ENCODE measurements at places on chromosomes 3 and 15. TPM values are rescaled to one million over a fixed set of nuclear protein-coding genes. Genes with fewer than 3 reads are reported as not detected.
A peak's percentile ranks its signal among the peaks of the same experiment; 100 is the strongest.

The LINGO1 gene
- not detected for total RNA-seq

The C3orf20 gene
- total RNA-seq: not detected

- peak; percentile 39 for DNase-seq
Observed at GRCh38 chr3:632571-633170, 436.1 kb downstream of the CHL1 start.

DNA sequence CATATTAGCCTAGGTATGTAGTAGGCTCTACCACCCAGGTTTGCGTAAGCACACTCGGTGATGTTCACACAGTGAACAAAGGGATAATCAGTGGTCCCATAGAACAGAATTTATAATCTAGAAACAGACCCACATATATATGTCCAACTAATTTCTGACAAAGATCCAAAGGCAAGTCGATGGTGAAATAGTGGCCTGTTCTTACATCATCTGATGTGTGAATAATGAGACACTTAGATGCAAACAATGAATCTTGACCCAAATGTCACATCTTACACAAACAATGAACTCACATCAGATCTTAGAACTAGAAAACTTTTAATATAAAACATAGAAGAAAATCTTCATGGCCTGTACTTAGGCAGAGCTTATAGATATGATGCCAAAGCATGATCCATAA lies 17.6 kb upstream of the TM2D3 start:
- DNase-seq: no peak

DNA sequence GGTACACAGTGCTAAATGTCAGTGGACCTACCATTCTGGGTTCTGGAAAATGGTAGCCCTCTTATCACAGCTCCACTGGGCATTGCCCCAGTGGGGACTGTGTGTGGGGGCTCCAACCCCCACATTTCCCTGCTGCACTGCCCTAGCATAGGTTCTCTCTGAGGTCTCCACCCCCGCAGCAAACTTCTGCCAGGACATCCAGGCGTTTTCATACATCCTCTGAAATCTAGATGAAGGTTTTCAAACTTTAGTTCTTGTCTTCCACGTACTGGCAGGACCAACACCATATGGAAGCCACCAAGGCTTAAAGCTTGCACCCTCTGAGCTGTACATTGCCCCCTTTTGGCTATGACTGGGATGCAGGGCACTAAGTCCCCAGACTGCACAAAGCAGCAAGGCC lies 788.2 kb upstream of the ALCAM start:
- no peak for DNase-seq

- peak; percentile 57 for DNase-seq
Observed at GRCh38 chr15:98562331-98562937, 85.9 kb upstream of the IGF1R start.

DNA sequence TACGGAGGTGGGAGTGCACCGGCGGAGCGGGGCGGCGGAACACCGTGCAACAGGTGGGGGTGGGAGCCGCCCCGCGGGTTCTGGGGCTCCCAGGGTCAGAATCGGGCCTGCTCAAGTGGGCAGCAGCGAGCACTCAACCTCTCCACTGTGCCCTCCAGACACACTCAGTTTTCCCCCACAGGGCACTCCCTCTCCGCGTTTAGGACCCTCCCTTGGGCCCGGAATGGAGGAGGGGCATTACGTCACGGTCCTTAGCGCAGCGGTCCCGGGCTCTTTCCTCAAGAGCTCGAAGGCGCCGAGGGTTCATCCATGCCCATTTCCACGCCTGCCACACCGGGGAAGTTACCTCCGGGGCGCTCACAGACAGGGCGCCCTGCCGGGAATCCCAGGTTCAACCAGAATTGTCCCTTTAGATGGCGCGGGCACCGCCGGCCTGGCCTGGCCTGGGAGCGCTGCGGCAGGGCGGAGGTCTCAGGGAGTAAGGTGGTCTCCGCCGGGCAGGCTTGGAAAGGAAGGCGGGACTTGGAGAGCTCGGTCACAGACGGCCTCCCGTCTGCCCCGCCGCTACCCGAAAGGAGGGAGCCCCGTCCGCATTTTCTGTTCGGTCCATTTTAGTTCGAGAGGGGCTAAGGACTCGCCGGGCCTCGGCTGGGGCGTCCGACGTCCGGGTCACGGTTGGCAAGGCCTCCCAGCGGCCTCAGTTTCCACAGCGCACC lies 5.1 kb downstream of the RNU6-1 start:
- DNase-seq: no peak

- DNase-seq: no peak
Observed at GRCh38 chr15:59556380-59556779, 55.2 kb upstream of the GCNT3 start.

DNA sequence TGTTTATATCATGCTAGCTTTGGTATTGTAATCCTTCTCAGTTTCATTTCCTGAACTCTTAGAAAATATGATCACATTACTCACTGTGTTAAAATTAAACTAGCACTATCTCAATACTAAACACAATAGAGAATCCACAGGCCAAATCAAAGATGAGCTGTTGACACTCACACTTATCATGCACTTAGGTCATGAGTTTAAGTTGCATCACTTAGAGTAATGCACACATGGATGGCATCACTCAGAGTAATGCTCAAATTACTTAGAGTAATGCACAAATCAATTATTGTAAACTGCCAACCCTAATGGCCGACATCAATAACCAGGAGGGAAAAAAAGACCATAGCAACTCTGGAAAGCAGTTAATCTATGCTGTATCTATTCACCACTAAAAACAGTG lies 40.0 kb upstream of the MCF2L2 start:
- no peak for DNase-seq

DNA sequence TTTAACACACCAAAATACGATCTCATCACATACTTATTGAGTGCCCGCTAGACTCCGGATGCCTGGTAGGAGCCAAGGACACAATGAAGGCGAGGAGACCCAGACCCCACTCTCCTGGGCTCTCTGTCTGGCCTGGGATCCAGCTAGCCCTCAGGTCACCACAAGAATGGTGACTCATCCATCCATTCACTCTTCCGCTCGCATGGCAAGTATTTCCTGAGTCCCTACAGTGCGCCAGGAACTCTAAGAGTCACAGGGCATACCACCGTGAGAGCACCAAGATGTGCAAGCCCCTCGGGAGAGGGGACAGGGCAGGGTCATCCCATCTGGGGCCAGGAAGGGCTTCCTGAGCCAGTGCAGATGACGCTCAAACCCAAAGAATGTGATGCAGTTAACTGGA lies 101.6 kb upstream of the PRR20G start:
- DNase-seq: no peak

- peak; percentile 31 for DNase-seq
Observed at GRCh38 chr15:63331456-63331855, 50.2 kb downstream of the CA12 start.

DNA sequence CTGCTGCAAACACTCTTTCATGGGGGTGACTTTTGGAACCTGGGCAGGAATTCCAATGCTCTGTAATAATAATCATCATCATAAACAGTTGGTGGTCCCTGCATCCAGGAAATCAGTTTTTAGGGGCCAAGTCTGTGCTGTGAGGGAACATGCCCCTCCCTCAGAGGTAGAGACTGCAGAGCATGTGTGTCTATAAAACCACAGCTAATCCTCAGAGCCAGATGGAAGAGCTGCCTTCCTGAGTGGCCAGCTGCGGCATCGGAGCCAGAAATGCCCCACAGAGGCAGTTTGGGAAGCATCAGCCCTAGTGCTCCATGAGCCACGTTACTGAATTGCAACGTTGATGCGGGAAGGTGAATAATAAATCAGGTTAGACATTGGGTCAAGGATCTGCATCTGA lies 12.9 kb upstream of the TPM1 start:
- DNase-seq: no peak

DNA sequence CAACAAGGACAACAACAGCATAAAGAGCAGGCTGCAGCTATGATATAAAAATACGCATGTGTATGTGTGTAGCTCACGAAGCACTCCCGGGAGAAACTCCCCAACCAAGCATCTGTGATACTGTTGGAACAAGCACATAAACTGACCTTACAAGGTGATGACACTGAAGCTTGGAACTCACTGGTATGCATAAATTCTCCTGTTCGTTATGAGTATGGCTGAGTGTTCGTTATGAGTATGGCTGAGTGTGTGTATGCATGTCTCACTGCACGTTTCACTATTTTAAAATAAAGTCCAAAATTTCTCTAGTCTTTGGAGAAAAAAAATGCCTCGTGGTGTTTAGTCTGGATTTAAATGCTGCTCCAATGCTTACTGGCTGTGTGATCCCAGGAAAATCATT lies 256.8 kb downstream of the RORA start:
- no peak for DNase-seq

GRCh38 chr3:42068303-42069088 lies 22.7 kb upstream of the TRAK1 start:
- no peak for DNase-seq

DNA sequence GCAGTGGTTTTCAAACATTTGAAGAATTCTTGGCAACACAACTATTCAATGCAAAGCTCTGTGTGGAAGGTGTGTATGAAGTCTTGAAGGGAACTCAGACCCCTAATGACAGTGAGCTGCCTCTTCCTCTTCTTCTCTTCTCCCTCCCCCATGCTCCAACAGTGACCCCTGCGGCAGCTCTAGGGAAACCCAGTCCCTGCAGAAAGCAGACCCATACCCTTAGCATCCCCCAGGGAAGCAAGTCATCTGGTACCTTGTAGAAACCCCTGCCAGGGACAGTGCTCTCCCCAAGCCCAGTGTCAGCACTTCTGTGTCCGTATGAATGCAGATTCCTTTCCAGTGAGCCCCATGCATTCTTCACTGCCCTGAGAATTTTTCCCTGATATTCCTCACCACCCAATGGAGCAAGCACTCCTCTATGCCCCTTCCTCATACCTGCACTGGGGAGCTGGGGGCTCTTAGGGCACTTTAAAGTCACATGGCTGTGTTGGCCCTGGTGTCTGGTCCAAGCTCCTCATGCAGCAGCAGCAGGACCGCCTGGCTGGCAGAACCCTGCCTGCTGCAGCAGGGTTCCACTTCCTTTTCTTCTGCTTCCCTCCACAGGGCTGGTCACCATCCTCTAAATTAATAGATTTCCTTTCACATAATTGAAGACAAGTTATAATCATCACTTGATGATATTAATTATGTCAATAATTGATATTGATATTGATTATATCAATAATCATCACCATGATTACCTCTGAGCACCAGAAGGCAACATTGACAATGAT lies 442.5 kb downstream of the EPHB1 start:
- DNase-seq: no peak

DNA sequence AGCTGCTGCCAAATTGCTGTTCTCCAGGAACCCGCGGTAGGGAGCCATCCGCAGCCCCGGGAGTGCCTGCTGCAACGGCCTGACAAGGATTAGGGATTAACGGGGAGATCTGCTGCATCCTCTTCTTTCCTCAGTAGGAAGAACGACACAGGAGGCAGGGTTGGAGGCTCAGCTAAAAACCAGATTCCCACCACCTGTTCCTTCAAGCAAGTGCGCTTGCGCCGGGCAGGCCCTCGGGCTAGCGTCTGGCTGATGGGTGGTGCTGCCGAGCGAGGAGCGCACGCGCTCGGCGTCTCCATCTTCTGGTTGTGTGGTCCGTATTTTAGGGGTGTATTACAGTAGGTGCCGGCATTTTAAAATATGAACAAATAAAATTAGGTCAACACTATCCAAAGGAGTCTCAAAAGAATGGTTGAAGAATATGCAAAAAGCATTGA lies 25.4 kb upstream of the SLC25A26 start:
- peak; percentile 41 for DNase-seq

DNA sequence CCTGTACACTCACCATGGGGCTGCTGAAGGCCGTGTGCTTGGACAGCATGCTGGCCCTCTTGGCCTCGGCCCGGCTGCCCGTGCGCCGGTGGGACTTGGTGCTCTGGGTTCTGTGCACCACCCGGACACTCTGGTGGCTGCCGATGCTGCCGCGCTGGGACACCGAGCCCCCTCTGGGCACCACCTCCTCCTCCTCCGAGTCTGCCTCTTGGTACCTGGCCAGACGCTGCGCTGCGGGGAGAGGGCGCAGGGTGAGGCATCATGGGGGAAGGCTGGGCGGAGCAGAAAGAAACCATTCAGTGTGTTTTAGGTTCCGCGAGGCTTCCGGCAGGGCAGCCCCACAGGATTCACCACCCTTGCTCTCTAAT lies 145.0 kb downstream of the ATP10A start:
- DNase-seq: no peak

DNA sequence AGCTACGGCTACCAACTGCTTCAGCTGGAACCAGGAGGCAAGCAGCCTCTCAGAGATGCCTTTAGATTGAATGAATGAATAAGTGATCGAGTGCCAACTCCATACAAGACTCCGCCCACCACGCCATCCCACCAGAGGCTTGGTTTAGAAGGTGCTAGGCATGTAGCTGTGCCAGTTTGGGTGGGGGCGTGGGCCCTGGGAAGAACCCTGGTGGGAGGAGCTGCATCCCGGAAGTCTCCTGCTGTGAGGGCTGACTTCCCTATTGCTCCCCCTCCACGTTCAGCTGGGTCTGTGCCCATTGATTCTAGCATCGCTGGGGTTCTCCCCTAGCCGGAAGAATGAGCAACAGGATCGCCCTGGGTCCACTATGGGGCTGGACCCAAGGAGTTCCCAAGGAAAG lies 20.9 kb downstream of the LINGO1 start:
- no peak for DNase-seq

GRCh38 chr3:63949005-63949404 lies 36.8 kb upstream of the SCAANT1 start:
- no peak for DNase-seq

DNA sequence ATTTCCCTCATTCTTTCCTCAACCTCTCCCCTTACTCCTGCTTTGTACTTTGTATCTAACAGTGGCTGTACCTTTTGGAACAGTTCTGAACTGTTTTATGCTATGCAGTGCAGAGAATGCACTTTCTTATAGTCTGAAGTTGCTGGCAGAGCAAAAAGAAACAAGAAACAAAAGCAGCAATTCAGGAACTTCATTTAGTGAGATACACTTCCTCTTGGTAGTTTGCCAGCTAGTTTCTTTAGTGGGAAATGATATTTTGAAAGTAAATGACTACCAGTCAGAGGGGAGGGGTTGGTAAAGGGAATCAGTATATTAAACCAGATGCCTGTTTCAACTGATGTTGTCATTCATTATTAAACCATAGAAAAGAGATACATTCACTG lies 55.0 kb upstream of the CHD2 start:
- DNase-seq: peak; percentile 86

DNA sequence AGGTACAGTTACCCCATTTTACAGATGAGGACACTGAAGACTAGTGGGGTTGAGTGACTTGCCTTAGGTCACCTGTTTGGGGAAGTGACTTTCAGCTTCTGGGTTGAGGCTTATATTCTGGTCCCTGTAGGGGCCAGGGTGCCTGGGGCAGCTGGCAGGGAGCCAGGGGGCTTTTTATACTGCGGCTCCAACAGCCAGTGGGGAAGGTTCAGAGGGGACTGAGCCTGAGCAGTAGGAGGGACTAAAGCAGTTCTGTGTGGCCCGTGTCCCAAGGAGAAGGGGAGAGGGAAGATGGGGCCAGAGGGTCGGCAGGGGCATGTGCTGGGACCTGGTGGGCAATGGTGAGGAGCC lies 37.7 kb downstream of the SLC6A6 start:
- no peak for DNase-seq

- no peak for DNase-seq
Observed at GRCh38 chr3:184785890-184786279, 26.1 kb upstream of the VPS8 start.

GRCh38 chr3:143068059-143068458 lies 51.5 kb upstream of the CHST2 start:
- DNase-seq: no peak
